ENCODE measurements at places on chromosomes 6 and 20.

- no peak for DNase-seq
- no peak overlapping the region for H3K4me3 ChIP-seq
- H3K4me1 ChIP-seq, result no peaks in the 10 kb centered on the region
- H3K27me3 ChIP-seq, result peaks cover 9% of the 10 kb centered on the region
- no peak overlapping the region for H3K27ac ChIP-seq
- peaks cover 3% of the 10 kb centered on the region for H3K36me3 ChIP-seq
Measured at GRCh38 chr6:170590725-170591124, 6.3 kb upstream of the PDCD2 start.

GRCh38 chr20:16760431-16761304 is 12.5 kb downstream of the OTOR start:
- no peaks in the 10 kb centered on the region for H3K36me3 ChIP-seq
- no peaks in the 10 kb centered on the region for H3K4me1 ChIP-seq
- no peak overlapping the region for H3K27ac ChIP-seq
- no peak overlapping the region for H3K4me3 ChIP-seq

DNA sequence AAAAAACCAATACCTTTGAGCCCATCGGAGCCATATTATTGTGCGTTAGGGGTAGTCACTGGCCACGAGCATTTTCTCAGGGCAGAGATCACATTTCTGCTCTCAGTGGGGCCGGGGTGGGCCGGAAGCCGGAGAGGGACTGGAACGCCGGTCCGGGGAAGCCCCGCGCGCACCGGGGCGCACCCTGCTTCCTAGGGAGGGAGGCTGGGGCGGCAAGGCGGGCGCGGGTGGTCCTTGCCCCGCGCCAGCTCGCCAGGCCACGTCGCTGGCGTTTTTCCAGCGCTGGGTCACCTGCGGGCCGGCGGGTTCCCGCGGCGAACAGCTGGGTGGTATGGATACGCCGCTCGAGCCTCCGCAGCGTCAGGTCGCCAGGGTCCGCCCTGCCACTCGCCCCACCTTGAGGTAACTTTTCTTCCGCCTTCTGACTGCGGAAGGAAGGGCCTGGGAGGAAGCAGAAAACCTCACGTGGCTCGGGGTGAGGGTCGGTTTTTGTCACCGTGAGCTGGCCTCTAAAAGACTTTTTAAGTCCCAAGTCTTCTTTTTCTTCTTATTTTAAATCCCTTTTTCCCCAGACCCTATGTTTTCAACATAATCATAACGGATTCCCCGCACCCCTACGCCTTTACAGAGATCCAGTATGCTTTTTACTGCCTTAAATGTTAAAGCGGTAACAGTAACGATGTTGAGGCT is 2.7 kb upstream of the EEF1A1 start:
- peak overlapping the region; percentile 95 for H3K27ac ChIP-seq
- peak; percentile 87 for DNase-seq
- peaks cover 24% of the 10 kb centered on the region for H3K4me1 ChIP-seq
- H3K36me3 ChIP-seq, result peaks cover 27% of the 10 kb centered on the region
- peak overlapping the region; percentile 87 for H3K4me3 ChIP-seq

DNA sequence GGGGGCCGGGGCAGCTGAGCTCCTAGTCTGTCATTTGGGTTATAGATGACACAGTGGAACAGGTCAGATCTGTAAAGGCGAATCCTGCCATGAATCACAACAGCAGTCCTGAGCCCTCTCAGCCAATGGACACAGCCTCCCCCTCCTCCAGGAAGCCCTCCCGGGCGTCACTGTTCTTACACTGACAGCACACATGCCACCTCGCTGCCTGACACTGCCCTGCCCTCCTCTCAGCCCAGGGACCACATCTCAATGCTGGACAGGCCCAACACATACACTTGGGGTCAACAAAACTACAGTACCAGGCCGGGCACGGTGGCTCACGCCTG is 26.8 kb downstream of the ZBTB46 start:
- no peak overlapping the region for H3K4me3 ChIP-seq
- peaks cover 7% of the 10 kb centered on the region for H3K4me1 ChIP-seq
- H3K27me3 ChIP-seq, result peaks cover 6% of the 10 kb centered on the region
- DNase-seq, result no peak
- H3K36me3 ChIP-seq, result no peaks in the 10 kb centered on the region
- peak overlapping the region; percentile 55 for H3K27ac ChIP-seq

GRCh38 chr20:5887386-5887785 is 62.9 kb downstream of the TRMT6 start:
- no peak for DNase-seq
- H3K4me3 ChIP-seq, result no peak overlapping the region
- H3K27ac ChIP-seq, result no peak overlapping the region
- no peaks in the 10 kb centered on the region for H3K36me3 ChIP-seq

GRCh38 chr6:41073968-41074691 is 1.4 kb downstream of the NFYA start:
- peak overlapping the region; percentile 93 for H3K27ac ChIP-seq
- peak overlapping the region; percentile 90 for H3K4me3 ChIP-seq
- H3K4me1 ChIP-seq, result peaks cover 49% of the 10 kb centered on the region
- no peak for DNase-seq

DNA sequence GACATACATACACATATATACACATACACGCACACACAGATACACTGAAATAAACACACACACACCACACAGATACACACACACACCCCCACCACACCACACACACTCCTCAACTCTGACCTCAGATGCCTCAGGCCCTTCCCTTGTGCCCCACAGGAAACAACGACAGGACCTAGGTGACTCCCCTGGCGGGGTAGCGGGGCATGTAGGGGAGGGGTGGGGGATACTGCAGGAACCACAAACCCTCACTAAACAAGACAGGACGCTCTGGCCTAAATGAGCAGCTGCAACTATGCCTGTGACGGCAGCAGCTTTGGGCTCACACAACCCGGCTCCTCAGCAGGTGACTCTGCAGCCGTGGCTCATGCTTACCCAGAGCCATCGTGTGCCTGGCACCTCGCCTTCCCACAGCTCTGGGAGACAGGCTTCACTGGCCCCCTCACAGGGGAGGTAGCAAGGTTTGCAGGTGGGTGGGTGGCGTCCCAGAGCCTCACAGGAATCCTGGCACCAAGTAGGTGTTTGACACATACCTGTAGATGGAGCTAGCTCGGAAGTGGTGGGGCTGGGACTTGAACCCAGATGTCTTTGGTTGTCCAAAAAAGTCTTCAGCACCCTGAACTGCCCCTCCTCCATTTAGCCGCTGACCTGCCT is 100.8 kb downstream of the GRM4 start:
- no peak overlapping the region for H3K27ac ChIP-seq
- peaks cover 9% of the 10 kb centered on the region for H3K4me1 ChIP-seq
- H3K36me3 ChIP-seq, result no peaks in the 10 kb centered on the region

DNA sequence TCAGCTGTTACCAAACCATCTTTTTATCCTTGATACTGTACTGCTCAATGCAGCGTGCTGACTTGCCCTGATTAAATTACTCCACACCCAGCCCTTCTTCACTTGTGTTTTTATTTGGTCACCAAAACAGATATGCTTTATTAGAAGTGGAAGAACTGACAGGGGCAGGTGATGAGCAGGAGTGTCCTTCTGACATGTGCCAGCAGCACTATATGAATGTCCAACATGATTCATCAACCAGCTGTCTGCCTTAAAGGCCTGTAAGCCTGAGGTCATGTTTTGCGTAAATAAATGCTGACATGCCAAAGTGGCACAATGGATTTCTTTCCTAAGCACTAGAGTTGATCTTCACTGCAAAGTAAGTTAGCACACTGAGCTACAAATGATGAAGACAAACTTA is 15.4 kb downstream of the POPDC3 start:
- no peaks in the 10 kb centered on the region for H3K36me3 ChIP-seq
- H3K4me3 ChIP-seq, result no peak overlapping the region
- H3K27ac ChIP-seq, result no peak overlapping the region
- no peaks in the 10 kb centered on the region for H3K4me1 ChIP-seq
- DNase-seq, result no peak

- H3K27me3 ChIP-seq, result peaks cover 37% of the 10 kb centered on the region
- H3K27ac ChIP-seq, result no peak overlapping the region
- H3K36me3 ChIP-seq, result no peaks in the 10 kb centered on the region
- H3K4me1 ChIP-seq, result no peaks in the 10 kb centered on the region
- H3K4me3 ChIP-seq, result no peak overlapping the region
- DNase-seq, result no peak
Measured at GRCh38 chr6:167688123-167688522, 138.6 kb upstream of the AFDN start.

All from activated CD8-positive, alpha-beta T cell treated with anti-CD3 and anti-CD28 coated beads, Interleukin-2, amount 10 ng/mL, durations not matched to agents 7 days and 5 days (primary cell).